GM12865 (cell line): ENCODE measurements at places on chromosomes 11 and 22.

DNA sequence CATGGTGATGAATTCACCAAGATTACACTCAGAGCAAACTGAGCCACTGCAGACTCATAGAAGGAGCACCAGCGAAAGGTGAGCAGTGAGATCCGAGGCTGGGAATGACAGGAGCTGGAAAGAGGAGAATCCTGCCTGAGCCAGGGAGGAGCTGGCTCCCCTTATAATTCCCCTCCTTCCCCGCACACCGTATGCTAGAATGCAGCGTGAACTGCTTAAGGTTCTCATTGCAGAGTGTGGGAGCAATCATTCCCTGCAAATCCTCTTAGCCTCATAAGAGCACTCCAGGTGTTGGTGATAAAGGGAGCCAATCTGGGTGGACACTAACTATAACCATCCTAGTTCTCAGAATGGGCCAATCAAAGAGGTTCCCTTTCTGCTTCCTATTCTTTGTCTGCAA is 127.6 kb upstream of the TEAD1 start:
- DNase-seq, result no peak

GRCh38 chr11:107078375-107078774 is 60.1 kb upstream of the GUCY1A2 start:
- no peak for DNase-seq

- no peak for DNase-seq
These were observed 231.2 kb downstream of the NTM start for GRCh38 chr11:131601586-131601985.

DNA sequence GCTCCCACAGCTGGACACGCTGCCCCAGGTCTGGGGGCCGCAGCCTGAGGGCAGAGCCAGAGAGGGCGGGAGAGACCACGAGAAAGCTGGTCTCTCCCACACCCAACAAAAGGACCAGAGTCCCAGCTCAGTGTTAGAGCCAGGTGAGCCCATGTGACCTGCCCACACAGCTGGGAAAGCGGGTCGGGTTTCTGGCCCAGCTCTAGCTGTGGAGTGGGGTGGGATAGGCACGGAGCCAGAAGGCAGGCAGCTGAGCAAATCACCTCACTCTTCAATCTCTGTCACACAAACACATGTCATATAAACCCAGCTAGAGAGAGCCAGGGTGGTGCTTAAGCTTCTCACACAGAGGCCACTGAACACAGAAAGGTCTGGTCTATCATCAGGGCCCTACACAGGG is 7.8 kb upstream of the EIF3D start:
- DNase-seq, result no peak

DNA sequence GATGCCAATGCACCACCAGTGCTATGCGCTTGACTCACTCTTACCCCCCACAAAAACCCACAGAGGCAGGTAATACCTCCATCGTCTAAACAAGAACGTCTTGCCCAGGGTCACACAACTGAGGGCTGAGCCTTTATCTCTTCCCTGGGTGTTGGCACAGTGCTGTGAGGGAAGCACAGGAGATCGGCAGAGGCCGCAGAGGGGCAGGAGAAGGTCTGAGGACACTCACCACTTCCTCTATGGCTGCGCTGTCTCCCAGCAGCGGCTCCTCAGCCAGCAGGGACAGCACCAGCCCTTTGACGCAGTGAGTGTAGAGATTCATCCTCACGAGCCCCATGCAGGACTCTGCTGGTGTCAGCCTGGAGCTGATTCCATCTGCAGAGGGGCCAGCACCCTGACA is 19.9 kb downstream of the HPS4 start:
- no peak for DNase-seq

DNA sequence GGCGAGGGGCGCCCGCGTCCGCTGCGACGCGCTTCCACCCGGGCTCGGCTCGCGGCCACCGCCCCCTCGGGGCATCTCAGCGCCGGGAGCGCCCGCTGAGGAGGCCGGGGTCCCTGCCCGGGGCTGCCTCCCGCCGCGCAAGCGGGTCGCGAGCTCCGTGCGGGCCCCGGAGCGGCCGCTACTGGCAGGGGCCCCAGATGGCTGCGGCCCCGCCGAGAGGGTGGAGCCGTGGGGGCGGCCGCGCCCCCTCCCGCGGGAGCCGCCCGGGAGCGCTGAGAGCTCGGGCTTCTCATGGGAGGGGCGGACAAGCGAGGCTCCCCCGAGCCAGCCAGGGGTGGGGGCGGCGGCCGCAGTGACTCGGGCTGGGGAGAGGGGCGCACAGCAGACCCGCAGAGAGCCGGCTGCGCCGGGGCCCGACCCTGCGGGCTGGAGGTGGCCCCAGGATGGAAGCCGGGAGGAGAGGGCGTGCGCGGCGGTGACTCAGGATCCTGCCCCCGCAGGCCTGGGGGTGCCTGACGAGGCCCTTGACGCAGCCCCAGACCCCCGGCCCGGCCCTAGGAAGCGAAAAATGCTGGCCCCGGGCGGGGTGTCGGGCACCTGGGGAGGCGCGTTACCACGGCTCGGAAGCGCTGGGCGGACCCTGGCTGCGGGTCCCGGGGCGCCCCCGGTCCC is 603 bp upstream of the ZFTA start:
- DNase-seq, result peak; percentile 48

- peak; percentile 35 for DNase-seq
These were observed 60.0 kb downstream of the SLC22A12 start for GRCh38 chr11:64650923-64651523.

DNA sequence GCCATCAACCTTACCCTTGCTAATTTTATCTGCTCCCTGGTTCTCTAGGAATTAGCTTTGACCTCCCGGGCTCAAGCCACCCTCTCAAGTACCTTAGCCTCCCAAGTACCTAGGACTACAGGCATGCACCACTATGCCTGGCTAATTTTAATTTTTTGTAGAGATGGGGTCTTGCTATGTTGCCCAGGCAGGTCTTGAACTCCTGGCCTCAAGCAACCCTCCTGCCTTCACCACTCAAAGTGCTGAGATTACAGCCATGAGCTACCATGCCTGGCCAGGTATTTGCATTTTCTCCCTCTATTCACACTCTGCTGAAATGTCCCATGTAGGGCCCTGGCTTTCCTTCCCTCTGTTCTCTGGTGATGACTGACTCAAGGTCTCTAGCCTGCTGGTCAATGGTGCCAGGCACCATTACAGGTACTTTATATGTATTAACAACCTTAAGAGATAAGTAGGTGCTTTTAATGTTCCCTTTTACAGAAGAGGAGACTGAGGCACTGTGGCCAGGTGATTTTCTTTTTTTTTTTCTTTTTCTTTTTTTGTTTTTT is 8.5 kb upstream of the WDR74 start:
- no peak for DNase-seq

DNA sequence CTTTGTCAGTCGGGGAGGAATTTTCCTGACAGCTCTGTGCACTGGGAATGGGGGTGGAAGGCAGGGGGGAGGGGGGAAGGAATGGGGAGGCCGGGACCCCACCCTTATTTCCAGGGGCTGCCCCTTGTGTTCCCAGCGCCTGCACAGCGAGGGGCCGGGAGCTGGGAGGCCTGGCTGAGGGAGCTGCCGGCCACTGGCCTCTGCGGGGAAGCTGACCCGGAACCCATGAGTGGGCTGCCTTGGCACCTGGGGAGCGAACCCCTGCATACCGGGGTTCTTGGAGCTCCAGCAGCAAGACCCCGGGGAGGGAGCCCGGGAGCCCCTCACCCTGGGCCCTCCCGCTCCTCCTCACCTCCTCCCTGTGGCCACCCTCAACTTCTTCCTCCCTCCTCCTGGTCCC is 3.5 kb downstream of the H19 start:
- no peak for DNase-seq

GRCh38 chr11:82959987-82960778 is 58.6 kb downstream of the DDIAS start:
- DNase-seq, result peak; percentile 81

DNA sequence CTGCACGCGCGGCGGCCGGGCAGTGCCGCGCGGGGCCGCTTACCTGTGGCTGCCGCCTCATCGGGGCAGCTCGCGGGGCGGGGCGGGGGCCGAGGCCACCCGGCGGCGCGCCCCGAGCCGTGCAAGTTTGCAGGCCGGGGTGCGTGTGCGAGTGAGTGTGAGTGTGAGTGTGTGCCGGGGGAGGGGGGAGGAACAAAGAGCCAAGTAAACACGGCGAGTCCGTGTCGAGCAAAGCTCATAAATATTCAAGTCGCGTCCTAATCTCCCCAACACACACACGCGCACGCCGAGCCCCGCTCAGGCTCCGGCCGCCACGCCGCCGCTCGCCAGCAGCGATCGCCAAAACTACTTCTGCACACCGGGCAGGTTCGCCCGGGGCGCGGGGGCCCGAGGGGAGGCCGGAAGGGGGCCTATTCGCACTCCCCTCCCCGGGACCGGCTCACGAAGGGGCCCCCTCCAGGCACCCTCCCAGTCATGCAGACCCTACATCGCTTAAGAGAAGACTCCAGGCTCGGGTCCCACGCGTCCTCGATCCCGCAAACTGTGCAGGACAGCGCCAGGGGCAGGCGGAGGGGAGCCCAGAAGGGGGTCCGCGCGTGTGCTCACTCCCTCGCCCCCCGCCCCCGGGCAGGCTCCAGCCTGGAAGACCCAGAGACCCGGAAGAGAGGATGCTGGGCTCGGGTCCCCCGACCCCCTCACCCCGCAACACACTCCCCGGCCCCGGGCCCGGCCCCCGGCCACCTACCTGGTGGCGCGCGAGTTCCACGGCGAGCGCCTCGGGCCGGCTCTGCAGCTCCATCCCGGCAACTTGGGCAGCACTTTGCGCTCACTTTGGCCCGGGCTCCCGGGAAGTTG is 827 bp downstream of the PHF21B start:
- DNase-seq, result no peak

GRCh38 chr22:26587991-26588613 is 1.8 kb downstream of the TPST2 start:
- no peak for DNase-seq

GRCh38 chr22:42615092-42615859 is 593 bp upstream of the POLDIP3 start:
- DNase-seq, result peak; percentile 99

GRCh38 chr11:17719938-17720795 is 796 bp downstream of the MYOD1 start:
- no peak for DNase-seq

DNA sequence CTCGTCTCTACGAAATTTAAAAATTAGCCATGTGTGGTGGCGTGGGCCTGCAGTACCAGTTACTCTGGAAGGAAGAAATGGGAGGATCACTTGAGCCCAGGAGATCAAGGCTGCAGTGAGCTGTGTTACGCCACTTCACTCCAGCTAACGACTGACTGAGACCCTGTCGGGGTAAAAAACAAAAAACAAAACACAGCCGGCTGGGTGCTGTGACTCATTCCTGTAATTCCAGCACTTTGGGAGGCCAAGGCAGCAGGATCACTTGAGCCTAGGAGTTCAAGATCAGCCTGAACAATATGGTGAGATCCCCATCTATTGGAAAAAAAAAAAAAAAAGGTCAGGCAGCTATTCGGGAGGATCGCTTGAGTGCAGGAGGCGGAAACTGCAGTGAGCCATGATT is 2.4 kb downstream of the PAFAH1B2 start:
- DNase-seq, result no peak

DNA sequence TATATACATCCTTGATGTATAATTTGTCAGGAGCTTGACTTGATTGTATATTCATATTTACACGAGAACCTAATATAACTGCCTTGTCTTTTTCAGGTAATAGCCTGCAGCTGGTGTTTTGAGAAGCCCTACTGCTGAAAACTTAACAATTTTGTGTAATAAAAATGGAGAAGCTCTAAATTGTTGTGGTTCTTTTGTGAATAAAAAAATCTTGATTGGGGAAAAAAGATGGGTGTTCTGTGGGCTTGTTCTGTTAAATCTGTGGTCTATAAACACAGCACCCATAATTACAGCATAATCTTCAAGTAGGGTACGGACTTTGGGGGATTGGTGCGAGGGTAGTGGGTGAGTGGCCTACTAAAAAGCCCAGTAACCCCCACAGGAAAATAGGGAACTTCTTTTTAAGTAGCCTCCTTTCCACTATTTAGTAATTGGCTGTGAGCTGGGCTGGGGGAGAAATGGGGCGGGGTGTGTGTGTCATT is 7.5 kb downstream of the MALAT1 start:
- DNase-seq, result peak; percentile 51

DNA sequence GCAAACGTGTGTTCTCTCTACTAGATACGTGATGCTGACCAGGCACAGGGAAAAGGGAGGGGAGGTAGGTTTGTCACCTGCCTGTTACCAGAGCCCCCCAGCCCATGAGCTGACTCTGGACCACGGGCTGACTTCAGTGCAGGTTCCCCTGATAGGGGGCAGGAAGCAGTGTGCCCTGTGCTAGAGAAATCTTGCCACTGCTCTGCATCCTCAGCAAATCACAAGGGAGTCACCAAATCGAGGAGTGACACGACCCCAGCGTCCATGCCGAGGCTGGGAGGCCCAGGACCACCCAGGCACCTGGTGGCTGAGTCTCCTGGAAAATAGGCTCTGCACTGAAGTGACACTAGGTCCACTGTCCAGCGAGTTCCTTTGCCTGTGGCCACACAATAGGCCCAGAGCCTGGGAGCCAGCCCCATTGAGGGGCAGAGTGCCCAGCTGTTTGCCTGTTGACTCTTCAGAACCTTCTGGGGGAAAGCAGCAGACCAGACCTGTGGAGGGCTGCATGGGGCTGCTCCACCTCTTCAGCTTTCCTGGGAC is 99.3 kb downstream of the CTTN start:
- no peak for DNase-seq

- no peak for DNase-seq
These were observed 817.4 kb downstream of the BRD1 start for GRCh38 chr22:49010070-49010863.

GRCh38 chr11:116732271-116733042 is 40.3 kb downstream of the BUD13 start:
- peak; percentile 84 for DNase-seq

DNA sequence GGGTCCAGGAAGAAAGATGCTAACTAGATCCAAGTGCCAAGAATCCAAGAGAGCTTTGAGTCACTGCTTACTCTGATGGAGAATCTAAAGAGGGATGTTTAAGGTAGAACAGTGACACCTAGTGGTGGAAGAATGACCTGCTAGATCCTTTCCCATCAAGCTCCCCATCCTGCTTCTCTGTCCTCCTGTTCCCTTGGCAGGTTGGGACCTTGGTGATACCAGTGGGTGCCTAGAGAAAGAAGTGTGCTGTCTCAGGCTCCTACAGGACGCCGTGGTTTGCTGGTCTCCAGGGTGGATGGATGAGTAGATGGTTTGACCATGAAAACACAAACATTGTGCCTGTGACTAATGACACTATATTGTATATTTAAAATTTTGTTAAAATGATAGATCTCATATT is 383.7 kb downstream of the TMEM135 start:
- peak; percentile 76 for DNase-seq

DNA sequence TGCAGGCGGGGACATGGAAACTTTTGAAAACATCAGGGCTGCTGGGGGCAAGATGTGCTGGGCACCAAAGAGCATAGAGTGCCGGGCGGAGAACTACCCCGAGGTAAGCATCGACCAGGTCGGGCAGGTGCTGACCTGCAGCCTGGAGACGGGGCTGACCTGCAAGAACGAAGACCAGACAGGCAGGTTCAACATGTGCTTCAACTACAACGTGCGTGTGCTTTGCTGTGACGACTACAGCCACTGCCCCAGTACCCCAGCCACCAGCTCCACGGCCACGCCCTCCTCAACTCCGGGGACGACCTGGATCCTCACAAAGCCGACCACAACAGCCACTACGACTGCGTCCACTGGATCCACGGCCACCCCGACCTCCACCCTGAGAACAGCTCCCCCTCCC is 19.4 kb downstream of the MUC5B start:
- no peak for DNase-seq
